HT-29 (cell line): ENCODE measurements at places on chromosomes 7 and 10. TPM values are rescaled to one million over a fixed set of nuclear protein-coding genes. Genes with fewer than 3 reads are reported as not detected.

STAMBPL1 gene
- 61.2 and 79.2 TPM in 2 replicates for total RNA-seq

GRCh38 chr7:22814261-22815208 is 8.1 kb downstream of the TOMM7 start:
- peak; percentile 39 for DNase-seq

DNA sequence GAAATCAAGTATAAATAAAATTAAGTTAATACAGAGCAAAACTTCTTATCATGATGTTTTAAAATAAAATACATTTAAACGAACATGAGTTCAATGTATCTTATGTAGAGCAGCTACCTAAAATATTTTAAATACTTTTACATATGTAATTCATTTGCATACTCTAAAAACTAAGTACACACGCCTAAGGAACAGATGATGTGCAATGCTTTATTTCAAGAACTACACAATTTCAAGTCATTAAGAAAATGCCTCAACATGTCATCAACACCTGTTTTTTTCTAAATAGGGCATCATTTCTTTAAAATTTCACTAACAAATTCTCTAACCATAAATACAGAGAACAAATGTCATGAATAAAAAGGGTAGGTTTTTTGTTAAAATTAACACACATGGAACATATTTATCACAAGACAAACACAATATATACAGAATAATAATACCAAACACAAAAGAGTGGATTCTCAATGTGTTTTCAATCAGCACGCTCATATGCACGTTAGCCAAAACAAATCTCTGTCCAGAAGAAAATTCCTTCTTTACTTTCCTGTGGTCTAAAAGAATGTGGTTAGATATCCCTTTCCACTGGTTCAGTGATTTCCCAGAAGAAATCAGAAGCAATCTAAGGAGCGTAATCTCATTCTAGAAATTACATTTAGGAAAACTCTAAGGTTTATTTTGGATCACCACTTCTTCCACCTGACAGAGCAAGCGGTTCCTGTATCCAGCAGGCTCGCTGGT is 73.0 kb upstream of the PFKP start:
- DNase-seq, result no peak

DNA sequence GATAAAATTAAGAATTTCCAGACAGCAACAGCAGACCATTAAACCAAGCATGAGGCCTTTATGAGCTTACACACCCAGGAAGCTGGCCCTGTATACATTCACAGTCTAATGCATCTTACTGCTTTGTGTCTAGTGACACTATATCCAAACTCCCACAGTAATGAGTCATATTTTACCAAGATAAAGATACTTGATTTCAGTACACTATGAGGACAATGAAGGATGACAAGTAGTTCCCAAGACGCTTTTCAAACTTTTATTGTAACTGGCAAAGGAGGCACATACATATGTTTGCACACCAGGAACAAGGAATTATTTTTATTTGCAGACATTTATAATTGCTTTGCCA is 148.0 kb downstream of the TSPAN12 start:
- no peak for DNase-seq
